Liver (tissue), 10 donors: ENCODE measurements at places on chromosomes 1 and 21. TPM values are rescaled to one million over a fixed set of nuclear protein-coding genes. Genes with fewer than 3 reads are reported as not detected.

DNA sequence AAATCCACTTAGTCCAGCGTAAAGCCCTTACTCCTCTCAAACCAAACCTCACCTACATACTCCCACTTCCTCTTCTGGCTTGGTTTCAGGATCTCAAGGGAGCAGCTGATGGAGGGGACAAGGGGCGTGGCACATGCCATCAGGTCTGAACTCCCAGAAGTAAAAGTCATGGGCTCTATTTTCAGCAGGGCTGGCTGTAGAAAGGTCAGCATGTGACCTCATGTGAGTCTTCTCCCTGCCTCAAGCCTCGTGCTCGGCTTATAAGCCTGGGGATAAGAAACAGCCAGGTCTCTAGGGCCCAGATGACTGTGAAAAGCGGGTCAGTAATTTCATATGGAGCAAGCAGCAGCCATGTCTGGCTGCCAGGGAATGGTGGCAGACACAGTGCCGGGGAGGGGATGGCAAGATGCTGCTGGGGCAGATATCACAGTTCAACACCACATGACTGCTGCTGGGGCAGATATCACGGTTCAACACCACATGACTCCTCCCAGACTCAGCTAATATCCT lies 227.9 kb downstream of the KCNH1 start:
- DNase-seq: no peak

DNA sequence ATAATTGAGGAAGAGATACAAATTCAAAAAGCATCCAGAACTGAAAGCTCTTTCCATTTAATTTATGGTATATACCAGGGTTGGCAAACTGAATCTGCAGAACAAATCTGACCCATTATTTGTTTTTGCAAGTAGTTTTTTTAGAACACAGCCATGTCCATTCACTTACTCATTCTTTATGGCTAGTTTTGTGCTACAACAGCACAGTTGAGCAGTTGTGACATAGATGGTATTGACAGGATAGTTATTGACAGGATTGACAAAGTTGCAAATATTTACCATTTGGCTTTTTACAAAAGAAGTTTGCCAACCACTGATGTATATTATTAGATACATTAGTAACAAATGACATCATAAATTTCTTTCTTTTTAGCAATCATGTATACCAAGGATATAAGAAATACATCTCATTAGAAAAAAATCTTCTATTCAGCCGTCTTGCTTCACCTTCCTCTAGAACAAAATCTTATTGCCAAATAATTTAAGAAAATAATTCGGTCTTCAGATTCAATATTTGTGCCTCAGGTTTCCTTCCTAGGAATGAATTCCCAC lies 9.4 kb downstream of the ADAMTS1 start:
- DNase-seq: no peak

- no peak for DNase-seq
Observed at GRCh38 chr1:21149855-21150432, 26.8 kb downstream of the EIF4G3 start.

- DNase-seq: no peak
Observed at GRCh38 chr1:210373628-210373877, 44.9 kb downstream of the HHAT start.

DNA sequence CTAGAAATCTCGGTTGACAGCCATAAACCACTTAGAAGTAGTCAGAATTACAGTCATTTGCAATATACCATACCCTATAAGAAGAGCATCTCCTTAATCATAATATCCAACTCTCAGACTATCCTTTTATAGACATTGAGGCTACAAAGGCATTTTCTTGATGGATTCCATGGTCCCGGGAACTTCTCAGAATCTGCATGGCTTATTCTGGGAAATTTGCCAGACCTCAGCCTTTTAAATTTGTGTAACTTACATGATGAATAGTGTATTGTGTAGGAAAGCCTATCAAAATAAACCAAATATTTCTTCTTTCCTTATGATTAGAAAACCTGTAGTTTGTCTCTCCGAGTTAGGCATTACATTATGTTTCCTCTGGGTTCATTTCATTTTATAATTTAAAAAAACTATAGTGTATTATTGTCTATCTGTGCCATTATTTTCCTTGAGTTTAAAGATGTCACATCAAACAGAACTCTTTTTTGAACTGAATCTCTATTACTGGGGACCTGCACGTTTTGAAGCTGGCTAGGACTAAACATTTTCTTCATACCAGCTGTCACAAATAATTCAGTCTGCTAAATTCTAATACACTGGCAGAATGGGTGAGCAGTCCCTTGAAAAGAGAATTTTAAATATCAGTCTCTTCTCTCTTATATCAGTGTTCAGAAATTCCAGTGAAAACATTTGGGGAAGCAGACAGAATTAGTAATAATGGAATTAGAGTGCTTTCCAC lies 102.9 kb downstream of the GABPA start:
- DNase-seq: no peak

- DNase-seq: no peak
Observed at GRCh38 chr1:87077959-87078639, 163.7 kb downstream of the HS2ST1 start.

DNA sequence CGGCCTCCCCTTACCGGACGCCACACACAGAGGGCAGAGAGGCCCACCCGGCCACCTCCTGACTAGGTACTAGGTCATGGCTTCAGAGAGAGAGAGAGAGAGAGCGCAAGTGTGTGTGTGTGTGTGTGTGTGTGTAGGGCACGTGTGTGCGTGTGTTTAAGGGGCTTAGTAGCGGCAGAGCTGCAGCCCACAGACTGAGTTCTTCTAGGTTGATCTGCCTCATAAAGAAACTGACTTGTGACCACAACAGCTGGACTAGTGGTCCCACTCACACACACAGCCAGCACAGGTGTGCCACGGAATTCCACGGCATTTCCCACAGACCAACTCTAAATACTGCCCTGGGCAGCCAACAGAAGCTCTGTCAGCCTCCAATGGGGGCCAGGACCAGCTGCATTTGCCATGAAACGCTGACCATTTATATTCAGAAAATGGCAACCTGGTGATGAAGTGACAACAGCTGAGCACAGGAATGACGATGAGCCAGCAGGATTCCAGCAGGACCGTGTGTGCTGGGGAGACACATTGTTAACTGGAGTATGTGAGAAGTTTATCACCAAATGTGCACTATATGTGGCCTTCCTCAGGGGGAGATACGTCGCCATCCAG lies 38.8 kb upstream of the GPR153 start:
- DNase-seq: no peak

DNA sequence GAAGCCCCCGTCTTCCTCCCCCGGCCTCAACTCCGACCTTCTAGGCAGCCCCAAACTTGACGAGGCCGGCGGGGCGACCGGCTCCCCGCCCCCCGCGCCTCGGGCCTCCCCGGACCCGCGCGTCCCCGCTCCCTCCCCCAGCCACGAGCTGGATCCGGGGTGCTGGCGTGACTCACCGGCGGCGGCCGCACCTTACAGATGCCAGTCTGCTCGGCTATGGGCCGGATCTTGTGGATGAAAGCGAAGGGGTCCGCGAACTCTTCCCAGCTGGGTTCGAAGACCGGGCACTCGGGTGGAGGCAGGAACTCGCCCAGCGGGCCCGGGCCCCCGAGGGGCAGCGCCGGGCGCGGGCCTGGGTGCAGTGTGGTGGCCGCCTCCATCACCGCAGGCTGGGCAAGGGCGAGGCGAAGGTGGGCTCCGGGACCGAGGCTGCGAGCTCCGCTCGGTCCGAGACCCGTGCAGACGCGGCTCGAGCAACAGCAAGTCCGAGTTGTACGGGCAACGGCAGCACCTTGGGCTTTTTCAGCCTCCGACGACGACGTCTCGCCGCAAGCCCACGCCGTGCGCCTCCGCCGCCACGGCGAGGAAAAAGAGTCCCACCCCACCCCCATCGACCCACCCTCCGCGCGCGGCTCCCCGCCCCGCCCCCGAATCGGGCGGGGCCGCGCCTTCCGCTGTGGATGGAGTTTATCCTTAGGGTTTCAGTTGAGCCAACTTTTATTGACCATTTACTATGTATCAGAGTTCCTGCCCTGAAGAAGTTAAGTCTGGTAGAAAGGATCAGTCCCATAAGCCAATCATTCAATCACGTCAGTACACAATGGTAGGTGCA lies at the start of gene KDM5B:
TSS of gene KDM5B (minus strand) at position 496 of the 832 bp plus-strand sequence. CDS start at position 380, 116 bp downstream.
- peak; percentile 81 for DNase-seq

DNA sequence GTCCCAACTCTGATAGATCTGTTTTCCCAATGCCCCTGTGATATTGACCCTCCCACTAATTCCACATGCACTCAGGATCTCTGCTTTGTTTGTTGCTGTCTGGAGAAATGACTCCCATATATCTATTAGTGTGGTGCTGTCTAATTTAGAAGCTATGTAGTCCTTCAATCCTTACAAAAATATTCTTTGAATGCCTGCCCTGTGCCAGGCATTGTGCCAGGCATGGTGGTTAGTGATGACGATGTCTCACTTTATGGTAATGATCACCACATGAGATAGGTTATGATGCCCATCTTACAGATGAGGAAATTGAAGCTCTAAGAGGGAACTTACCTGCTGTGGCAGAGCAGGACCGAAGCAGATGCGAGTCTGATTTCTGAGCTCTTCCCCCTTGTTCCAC lies 12.9 kb downstream of the MYOG start:
- DNase-seq: no peak

- no peak for DNase-seq
Observed at GRCh38 chr1:33331444-33332356, 10.8 kb upstream of the A3GALT2 start.

GRCh38 chr1:3369446-3370076 lies 84.9 kb upstream of the ARHGEF16 start:
- no peak for DNase-seq

DNA sequence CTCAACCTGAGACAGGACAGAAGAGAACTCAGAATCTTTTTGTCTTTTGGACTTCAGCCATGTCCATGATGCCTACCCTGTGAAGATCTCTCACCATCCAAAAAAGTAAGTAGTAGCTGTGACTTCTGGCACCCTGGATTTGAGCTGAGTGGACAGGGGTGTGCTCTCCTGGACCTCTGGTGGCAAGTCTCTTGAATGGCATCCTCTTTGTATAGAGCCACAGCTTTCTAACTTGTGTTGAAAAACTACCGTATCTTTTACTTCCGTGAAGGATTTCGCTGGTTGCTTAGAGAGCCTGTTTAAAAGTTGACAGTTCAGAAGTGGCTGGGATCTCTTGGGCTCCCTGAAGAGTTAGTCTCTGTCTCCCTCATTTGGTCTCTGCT lies 1.8 kb downstream of the MFN2 start:
- DNase-seq: no peak

GRCh38 chr1:9753121-9753531 lies 70.6 kb downstream of the CLSTN1 start:
- no peak for DNase-seq

GRCh38 chr1:98919211-98919610 lies 85.5 kb downstream of the PLPPR5 start:
- no peak for DNase-seq

DNA sequence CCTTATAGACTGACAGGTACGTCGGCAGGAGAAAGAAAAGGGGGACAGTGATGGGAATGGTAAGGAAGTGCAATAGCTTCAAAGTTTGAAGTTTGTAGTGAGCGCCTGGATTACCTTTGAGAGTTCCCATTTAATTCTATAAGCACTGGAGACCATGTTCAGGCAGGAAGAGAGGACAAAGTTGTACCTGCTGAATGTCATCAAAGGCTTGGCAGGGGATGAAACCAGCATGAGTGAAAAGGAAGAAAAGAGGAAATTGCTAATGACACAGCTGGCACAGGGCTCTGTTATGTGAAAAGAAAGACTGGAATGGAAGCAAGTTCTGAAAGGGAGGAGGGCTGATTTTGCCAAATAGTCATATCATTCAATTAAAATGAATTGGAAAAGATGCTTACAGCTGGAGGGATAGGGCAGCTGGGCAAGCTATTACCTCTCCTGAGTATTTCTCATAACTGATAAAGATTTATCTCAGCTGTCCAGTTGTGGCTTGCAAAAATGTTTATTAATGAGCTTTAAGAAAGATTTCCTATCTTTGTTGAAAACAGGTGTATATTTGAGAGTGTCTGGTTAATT lies 109.2 kb downstream of the HMCN1 start:
- DNase-seq: no peak

DNA sequence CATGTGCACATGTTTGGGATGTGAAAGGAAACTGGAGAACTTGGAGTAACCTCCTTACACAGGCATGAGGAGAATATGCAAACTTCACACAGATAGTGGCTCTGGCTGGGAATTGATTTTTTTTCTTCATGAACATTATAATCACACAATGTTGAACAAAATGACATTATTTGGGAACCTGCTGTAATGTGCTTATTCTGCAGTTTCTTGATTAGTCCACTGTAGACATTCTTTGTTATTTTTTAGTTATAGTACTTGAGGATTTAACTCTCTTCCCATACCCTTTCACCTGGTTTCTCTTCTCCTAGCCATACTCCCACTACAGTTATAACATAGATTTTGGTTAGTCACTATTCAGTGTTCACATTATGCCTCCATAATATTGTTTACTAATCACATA lies 68.3 kb downstream of the ATG4C start:
- no peak for DNase-seq

DNA sequence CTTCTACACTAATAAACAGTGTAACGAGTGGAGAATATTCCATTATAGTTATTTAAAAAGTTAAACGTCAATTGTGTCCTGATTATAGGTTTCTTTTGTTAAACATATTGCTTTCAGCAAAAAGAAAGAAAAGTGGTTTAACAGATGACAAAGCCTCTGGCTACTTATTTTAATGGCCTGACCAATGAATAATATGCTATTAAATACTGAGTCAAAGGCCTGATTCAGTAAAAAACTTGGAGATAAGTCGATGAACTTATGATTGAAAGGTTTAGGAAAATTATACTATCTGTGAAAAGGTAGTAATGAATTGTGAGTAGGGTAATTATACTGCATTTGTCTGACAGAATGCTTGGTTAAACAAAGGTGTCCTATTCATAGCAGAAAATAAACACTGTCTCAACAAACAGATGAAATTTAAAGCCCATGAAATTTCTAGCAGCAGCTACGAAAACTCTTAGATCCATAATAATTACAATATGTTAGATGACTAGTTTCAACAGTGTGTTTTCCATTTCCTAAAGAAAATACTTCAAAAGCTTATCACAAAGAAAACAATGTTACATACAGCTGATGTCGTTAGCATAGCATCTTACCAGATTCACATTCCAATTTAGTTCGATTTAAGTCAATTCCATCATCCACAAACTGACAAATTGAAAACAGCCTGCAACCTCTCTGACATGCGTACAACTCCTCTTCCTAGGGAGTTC lies 6.2 kb downstream of the TMEM59 start:
- DNase-seq: no peak

GRCh38 chr1:17250601-17251000 lies 1.7 kb downstream of the PADI3 start:
- no peak for DNase-seq

NCF2 gene
- 15.1 TPM for total RNA-seq

TSPEAR gene
- under 0.01 TPM for total RNA-seq

AJAP1 gene
- under 0.01 TPM for total RNA-seq

TYW3 gene
- total RNA-seq: 8.7 TPM

C1orf87 gene
- not detected for total RNA-seq

RBP7 gene
- 2.2 TPM for total RNA-seq

TACSTD2 gene
- 1.2 TPM for total RNA-seq

ETNK2 gene
- total RNA-seq: 24.5 TPM

FMN2 gene
- total RNA-seq: not detected

HMGCS2 gene
- 846 TPM for total RNA-seq

EFNA1 gene
- total RNA-seq: 180 TPM

BRDT gene
- not detected for total RNA-seq

LCE1E gene
- not detected for total RNA-seq
